ENCODE measurements at places on chromosomes 11 and 22.
A peak's percentile ranks its signal among the peaks of the same experiment; 100 is the strongest.

GRCh38 chr11:1727861-1728260 is 22.5 kb downstream of the IFITM10 start:
- no peak for DNase-seq

GRCh38 chr11:92204731-92205130 is 19.9 kb upstream of the FAT3 start:
- no peak for DNase-seq

GRCh38 chr11:108253176-108253575 is 30.3 kb downstream of the ATM start:
- DNase-seq = no peak

DNA sequence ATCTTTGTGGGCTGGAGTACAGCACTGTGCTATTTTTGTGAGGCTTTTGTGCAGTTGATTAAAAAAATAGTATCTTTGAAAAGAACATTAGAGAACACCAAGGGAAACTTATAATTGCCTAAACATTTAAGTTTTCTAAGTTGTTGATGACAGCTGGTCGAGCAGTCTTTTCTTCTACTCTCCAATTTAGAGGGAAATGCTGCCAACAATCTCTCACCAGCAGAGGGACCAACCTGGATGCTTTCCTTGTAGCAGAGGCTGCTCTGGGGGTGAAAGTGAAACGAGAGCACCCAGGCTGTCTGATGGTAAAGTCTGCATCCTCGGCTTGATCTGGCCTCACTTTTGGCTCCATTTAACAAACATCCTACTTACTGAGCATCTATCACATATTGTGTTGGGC is 1286.5 kb upstream of the TENM4 start:
- DNase-seq = peak; percentile 32

DNA sequence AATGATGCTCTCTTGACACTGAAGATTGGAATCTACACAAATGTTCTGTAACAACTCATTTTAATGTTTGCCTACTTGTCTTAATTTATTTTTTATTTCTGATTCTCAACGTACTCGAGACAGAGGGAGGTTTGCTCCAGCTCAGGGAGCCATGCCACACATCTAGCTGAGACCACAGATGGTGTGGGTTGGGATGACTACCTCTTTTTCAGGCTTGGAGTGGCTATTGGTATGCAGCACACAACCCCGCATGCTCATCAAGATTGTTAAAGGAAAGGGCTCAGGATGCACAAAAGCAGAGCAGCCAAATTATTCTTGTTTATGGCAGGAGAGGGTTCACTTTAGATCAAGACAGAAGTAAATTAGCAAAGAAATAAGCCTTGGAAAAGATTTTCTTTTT is 424.5 kb downstream of the OPCML start:
- no peak for DNase-seq

- DNase-seq = no peak
These were observed 270.2 kb downstream of the CTTN start for GRCh38 chr11:70668204-70669202.

- peak; percentile 11 for DNase-seq
These were observed 433.2 kb downstream of the GUCY1A2 start for GRCh38 chr11:106585061-106585460.

DNA sequence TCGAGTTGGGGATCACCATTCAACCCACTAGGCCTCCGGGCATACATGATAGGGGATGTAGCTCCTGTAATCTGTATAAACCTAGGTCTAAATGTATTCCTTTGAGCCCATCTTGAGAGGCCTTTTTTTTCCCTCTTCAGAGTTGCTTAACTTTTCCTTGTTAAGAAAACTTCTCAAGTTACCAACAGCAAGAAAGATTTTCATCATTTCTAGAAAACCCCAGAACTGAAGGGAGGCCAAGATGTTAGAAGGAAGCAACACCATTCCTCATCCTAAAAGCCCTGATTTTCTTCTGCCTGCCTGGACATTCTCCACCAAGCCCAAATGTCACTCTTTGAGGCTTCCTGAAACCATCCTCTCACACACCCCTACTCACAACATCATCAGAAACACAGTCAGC is 79.4 kb downstream of the TMPRSS5 start:
- DNase-seq = no peak

- no peak for DNase-seq
These were observed 46.5 kb upstream of the CD5 start for GRCh38 chr11:61055776-61056175.

- no peak for DNase-seq
These were observed 98.3 kb downstream of the PKNOX2 start for GRCh38 chr11:125262830-125263218.

GRCh38 chr11:109547356-109548027 is 125.5 kb downstream of the C11orf87 start:
- DNase-seq = no peak

GRCh38 chr11:7414973-7415817 is 70.1 kb upstream of the OLFML1 start:
- no peak for DNase-seq

GRCh38 chr11:2271077-2271326 is 614 bp upstream of the ASCL2 start:
- DNase-seq = peak; percentile 2

DNA sequence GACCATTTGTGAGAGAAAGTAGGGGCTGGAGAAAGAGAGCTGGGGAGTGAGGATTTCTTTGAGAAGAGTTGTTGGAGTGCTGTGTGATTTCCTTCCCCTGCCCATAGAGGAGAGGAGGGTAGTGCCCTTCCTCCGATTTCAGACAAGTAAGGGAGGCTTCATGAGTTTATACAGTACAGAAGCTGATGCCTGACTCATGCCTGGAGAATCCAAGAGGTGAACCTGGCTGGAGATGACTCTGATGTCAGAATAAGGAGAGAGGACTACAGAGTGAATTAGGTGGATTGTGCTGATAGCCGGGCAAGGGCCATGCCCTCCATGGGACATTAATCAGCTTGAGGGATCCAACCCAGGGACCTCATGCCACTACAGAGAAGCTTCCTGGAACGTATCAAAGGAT is 91.6 kb downstream of the FAR1 start:
- DNase-seq = no peak

- no peak for DNase-seq
These were observed 15.7 kb downstream of the MRGPRF start for GRCh38 chr11:68997124-68997994.

DNA sequence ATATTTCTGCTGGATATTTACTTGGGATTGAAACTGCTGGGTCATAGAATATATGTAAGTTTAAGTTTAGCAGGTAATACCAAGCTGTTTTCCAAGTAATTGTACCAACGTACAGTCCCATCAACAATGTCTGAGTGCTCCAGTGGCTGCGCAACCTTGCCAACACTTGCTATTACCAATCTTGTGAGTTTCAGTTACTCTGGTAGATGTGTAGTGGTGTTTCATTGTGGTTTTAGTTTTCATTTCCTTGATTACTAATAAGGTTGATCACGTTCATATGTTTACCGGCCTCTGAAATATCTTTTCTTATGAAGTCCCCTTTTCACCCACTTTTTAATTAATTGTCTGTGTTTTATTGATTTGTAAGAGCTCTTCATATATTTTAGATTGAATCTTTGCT is 370.6 kb upstream of the CADM1 start:
- no peak for DNase-seq

DNA sequence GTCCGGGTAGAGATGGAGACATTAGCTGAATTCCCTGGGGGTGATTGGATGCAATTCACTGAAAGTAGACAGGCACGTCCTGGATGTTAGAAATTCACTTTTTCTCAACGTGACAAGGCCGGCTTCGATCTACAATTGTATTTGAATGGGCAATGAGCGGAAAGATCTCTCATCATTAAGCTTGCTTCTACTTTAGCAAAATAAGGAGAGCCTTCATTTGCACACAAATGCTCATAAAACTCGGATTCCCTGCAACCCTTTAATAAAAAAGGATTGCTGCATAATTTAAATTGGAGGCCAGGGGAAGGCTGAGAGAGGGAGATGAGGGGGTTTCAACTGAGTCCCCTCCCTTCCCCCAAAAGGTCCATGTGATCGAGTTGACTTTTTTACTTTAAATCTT is 10.6 kb upstream of the PAX6 start:
- DNase-seq = no peak

- no peak for DNase-seq
These were observed 16.1 kb upstream of the SYT7 start for GRCh38 chr11:61596990-61597389.

DNA sequence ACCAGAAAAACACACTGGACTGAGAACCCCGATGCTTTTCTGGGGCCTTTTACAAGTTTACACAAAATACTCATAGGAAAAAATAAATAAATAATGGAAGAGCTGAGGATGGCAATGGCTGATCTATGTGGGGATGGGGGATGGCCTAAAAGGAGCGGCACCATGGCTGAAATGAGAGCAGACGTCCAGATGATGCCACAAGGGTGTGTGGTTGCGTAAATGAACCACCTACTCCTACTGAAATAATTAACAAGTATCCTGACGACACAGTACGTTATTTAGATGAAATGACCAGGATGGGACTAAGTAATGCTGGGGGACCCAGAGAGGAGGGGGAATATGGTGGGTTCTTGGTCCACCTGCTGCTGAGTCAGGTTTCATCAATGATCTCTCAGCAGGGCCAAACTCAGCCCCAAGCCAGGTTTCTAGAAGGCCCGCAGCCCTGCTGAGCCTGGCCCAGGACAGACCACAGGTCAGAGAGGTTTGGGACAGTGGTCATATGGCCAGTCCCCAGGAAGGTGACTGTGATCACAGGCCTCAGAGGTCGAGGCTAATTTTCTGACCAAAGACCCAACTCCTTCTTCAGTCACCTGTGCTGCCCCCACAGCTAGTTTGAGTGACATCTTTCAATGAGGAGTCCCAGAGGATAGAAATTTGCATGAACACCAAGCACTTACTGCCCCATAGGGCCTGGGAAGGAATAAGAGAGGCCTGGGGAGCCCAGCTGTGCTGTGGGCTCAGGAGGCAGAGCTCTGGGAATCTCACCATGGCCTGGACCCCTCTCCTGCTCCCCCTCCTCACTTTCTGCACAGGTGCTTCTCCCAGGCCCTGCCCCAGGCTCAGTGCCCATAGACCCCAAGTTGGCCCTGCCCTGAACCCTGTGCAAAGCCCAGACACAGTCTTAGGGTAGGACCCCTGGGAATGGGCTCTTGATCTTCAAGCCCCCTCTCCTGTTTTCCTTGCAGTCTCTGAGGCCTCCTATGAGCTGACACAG is 76.3 kb upstream of the IGLL5 start:
- DNase-seq = no peak

- no peak for DNase-seq
These were observed 44.7 kb downstream of the NF2 start for GRCh38 chr22:29647954-29648737.

DNA sequence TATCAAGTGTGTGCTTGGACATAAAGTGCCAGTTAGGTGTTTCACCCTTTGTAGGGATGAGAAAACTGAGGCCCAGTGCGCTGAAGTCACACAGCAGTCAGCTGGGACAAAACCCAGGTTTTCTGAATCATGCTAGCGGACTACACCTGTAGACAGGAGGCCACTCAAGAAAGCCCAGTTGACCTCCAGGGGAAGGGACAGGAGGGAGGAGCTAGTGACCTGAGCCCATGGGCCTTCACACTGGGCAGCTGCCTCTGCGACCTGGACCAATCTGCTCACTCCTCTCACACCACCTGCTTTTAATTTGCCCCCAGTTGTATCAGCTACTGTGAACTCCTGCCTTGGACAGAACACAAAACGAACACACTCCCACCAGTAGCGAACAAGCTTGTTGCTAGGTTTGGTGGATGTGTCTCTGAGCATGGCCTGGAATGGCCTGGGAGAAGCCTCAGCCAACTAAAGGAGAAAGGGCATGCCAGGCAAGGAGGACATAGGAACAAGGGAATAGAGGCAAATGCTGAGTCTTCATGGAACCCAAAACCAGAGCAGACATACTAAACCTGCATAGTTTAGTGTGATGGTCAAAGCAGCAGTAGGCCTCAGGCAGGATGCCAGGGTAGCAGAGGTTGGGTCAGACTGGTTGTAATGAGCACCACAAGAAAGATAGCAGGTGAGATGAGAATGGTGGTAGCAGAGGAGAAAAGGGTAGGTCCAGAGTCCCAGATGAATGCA is 7.2 kb downstream of the LMO1 start:
- no peak for DNase-seq

GRCh38 chr11:66068923-66069714 is 953 bp upstream of the PACS1 start:
- no peak for DNase-seq

GRCh38 chr11:68302670-68303069 is 9.7 kb upstream of the LRP5 start:
- no peak for DNase-seq
